ENCODE measurements at places on chromosomes 4 and X.
A peak's percentile ranks its signal among the peaks of the same experiment; 100 is the strongest.

GRCh38 chrX:68658530-68658929, 11.1 kb downstream of the STARD8 start:
- no peak for DNase-seq

DNA sequence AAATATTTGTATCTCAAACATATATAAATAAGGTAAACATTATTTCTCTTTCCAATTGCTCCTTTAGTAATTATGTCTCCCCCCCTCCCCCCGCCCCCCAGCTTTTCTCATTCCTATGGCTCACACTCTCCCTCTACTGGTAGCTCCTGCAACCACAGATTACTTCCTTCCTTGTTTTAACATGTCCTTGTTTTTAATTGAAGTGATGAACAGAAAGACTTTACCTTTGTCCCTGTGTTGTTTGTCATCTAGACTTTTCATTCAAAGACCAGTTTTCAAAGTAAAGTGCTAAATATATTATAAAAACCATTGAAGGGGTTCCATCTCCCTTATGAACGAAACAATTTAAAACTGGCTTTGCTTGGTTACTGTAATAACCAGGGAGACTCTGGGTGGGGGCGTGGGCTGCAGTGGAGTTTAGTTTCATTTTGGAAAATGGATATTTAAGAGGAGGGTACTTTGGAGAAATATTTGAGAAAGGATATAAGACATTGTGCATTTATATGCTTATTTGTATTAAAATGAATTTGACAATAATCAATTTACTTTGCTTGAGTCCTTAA, 352.9 kb downstream of the RAPGEF2 start:
- no peak for DNase-seq

- no peak for DNase-seq
Measured at GRCh38 chrX:150870029-150870428, 28.4 kb downstream of the CD99L2 start.

- DNase-seq, result peak; percentile 49
Measured at GRCh38 chrX:22134681-22135080, 102.6 kb downstream of the PHEX start.

DNA sequence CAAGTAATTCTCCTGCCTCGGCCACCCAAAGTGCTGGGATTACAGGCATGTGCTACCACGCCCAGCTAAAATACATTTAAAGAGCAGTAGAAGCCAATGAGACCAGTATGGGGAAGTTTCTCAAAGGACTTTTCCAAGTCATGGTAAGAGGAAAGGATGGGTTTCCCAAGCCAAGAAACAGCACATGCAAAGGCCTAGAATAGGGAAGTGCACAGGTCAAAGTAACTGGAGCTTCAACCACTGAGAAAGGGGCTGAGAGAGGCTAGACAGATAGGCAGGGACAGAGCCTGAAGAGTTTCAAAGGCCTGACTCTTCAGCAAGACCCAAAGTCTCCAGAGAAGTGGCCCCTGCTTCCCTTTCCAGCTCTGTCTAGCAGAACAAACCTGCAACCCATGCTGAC, 162.1 kb downstream of the CORIN start:
- DNase-seq, result no peak

GRCh38 chrX:15866147-15866546, 11.5 kb upstream of the AP1S2 start:
- no peak for DNase-seq

DNA sequence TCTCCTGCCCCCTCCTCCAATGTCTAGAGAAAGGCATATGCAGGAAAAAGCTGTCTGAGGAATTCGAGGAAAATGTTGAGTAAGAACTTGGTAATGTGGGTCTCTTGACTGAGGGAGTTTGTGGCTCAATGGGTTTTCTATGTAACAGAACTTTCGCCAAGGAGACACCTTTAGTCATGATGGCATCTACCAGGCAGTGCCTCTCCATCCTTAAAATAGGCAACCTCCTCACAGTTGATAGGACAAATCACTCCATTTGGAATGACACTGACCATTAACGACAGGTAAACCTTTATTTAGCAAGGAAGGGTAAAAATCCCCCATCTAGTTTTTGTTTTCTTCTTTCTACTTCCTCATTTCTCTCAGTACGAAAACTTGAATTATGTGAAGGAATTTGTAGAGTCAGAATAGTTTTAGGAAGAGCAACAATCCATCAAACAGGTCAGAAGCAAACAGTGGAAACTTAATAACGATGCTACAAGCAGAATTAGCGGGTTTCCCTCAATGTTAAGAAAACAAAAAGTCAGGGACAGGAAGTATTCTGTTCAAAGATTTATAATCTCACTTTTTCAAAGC, 2.7 kb downstream of the GSX2 start:
- peak; percentile 70 for DNase-seq

DNA sequence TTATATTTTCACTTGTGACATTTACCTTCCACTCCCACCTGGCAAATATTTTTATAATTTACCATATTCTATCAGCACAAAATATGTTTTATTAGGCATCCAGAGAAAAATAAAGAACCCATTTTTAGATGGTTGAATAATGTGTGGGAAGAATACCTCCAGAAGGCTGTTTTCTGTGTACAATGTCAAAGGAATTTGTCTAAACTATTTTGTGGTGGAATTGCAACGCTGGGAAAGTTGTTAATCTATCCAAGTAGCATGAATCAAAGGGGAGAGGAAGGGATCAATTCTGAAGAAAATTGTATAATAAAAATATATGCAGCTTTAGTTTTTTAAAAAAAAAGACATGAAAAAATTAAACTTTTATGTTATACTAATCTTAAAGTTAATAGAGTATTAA, 706.5 kb downstream of the FSTL5 start:
- no peak for DNase-seq

DNA sequence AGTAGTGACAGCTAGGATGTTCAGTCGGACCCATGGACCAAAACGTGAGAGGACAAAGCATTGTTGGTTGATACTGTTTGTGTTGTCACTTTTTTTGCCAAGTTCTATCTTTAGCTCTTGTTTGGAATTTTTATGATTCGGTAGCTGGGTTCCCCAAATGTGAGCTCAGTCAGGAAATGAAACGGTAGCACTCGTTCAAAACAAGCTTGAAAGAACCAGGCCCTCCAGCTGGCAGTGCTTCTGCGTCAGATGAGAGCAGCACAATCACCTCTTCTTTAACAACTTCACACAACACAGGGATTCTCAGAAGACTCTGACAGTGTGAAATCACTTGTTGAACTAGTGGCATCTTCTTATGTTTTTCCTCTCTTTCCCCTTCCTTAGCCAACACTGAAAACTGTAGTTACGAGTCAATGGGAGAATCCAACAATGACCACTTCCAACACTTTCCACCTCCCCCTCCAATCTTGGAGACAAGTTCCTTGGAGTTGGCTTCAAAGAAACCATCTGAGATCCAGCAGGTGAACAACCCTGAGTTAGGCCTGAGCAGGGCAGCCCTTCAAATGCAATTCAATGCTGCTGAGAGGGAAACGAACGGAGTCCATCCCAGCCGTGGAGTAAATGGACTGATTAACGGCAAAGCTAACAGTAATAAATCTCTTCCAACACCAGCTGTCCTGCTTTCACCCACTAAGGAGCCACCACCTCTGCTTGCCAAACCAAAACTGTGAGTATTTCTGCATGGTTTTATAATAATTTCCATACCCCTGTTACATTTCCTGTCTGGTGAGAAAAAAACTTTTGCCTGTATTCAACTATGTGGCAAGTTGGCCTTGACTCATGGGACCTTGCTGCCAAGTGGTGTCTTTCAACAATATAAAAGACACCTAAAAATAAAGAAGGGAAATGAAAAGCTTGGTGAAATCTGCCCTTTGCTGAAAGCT, 214.6 kb downstream of the PALLD start:
- peak; percentile 80 for DNase-seq

DNA sequence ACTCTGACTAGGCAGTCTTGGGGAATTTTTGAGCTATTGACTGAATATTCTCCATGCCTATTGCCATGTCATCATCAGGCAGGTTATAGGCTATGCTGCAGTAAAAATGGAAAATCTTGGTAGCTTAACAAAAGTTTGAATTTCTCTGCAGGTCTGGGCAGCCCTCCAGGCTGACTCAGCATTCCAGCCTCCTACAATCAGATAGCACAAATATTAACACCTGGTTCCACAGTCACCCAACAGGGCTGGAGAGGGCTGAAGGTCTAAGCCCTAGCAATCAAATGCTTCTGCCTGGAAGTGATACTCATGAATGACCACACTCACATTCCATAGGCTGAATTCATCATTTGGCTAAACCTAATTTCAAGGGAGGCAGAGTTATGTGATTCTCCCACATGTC, 9.6 kb upstream of the PPP3CA start:
- peak; percentile 60 for DNase-seq

GRCh38 chrX:153414856-153415510, 3.7 kb downstream of the ZFP92 start:
- peak; percentile 52 for DNase-seq

GRCh38 chrX:115060013-115060412, 42.6 kb upstream of the IL13RA2 start:
- no peak for DNase-seq

- DNase-seq, result no peak
Measured at GRCh38 chr4:123867910-123868587, 471.5 kb downstream of the SPRY1 start.

DNA sequence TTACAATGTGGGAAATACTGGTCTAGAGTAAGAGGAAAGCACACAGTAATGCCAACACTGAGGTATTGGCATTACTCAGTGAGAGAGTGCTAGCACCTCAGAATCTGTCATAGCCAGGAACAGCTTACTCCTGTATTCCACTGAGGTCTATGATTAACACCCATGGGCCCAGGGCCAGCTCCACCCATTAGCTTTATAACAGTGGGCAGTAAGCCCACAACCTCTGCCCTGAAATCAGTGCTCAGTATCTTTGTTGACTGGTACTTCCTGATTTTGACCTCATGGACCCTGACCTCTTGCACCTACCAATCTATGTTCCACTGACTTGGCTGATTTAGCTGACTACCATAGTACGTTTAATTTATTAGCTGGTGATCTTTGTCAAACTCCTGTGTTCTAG, 56.1 kb downstream of the LANCL3 start:
- no peak for DNase-seq

DNA sequence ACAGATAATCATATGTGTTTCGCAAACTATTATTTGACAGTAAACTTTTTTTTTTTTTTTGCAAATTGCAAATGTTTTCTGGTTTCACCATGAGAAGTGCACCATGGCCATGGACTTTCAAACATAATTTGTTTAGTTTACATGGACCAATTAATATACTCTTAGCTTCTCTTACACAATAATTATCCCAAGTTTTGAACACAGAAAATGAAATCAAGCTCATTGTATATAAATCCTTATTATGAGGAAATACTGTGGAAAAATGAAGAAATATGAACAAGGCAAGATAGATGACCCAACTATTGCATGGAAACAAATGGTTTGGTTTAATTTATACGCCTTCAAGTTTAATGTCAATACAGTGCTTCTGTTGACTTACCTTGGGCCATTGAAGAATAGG, 3.9 kb downstream of the FGF5 start:
- DNase-seq, result no peak

GRCh38 chrX:4809571-4809970, 1096.1 kb upstream of the PRKX start:
- DNase-seq, result no peak

DNA sequence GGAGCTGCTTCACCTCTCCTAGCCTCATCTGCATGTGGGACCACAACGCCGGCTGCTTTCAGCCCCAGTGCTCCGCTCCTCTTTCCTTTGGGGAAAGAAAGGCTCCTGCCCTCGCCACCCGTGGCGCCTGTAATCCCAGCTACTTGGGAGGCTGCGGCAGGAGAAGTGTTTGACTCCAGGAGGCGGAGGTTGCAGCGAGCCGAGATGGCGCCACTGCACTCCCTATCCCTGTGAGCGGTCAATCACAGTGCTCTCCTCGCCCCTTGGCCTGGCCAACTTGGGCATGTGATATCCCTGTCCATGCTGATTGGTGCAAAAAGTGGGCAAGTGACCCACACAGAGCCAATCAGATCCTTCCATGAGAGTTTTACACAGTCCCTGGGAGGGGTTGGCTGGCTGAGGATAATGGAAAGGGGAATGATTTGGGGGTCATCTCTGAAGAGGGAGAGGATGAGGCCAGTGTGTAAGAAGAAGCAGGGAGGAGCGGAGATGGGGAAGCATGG, 56.2 kb downstream of the WFS1 start:
- DNase-seq, result no peak

DNA sequence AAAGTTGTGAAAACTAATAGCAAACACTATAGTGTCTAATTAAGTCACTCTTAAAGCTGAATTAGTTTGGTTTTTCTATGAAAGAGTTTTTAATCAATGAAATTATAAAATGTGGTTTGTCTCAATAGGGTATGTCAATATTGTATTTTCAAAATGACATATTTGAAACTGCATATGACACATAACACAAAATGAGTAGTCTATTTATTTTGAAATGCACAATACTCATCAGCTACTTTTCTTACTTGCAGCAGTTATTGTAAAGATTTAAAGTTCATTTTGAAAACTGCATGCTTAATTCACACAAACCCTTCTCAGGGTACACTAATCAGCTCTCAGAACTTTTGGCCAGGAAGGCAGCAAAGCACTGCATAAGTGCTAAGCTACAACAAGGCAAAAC, 21.2 kb downstream of the CLGN start:
- no peak for DNase-seq

- no peak for DNase-seq
Measured at GRCh38 chr4:6747294-6748051, 31.5 kb downstream of the BLOC1S4 start.

GRCh38 chrX:44903107-44903506, 30.1 kb downstream of the KDM6A start:
- DNase-seq, result peak; percentile 75

DNA sequence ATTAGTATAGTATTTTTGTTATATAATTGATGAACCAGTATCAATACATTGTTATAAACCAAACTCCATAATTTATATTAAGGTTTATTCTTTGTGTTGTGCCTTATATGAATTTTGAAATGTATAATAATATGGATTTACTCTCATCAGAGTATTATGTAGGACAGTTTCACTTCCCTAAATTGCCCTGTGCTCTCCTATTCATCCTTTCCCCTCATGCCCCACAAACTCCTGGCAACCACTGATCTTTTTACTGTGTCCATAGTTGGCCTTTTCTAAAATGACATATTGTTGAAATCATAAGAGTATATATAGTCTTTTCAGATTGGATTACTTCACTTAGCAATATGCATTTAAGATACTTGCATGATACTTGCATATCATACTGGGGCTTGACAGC, 958.1 kb upstream of the GRID2 start:
- no peak for DNase-seq

DNA sequence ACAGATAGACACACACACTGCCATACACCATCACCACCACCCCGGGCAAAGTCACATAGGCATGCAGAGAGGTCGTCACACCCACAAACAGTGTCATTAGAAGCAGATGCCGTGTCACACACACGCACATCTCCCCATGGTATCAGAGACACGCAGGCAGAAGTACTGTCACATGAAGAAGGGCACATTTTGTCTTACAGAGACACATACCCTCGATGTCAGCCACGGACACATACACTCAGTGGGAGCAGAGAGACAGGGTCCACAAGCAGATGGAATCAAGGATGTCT, 3.3 kb downstream of the NALF2 start:
- DNase-seq, result peak; percentile 25

GRCh38 chrX:95076449-95076848, 1402.4 kb downstream of the FAM133A start:
- DNase-seq, result no peak

GRCh38 chr4:40731792-40732245, 17.9 kb upstream of the NSUN7 start:
- no peak for DNase-seq

All from osteoblast (primary cell).